ENCODE measurements at places on chromosomes 5 and 9. TPM values are rescaled to one million over a fixed set of nuclear protein-coding genes. Genes with fewer than 3 reads are reported as not detected.

The PCDHGA9 gene
- total RNA-seq, result 1.8 TPM

The BNC2 gene
- 16.8 TPM for total RNA-seq

The BHMT gene
- not detected for total RNA-seq

The OGN gene
- not detected for total RNA-seq

The NDUFS6 gene
- total RNA-seq, result 57.7 TPM

The MED22 gene
- 17.7 TPM for total RNA-seq

- DNase-seq, result no peak
Measured at GRCh38 chr9:121797081-121797480, 145.6 kb downstream of the DAB2IP start.

- no peak for DNase-seq
Measured at GRCh38 chr5:38557308-38557710, 863 bp upstream of the LIFR start.

DNA sequence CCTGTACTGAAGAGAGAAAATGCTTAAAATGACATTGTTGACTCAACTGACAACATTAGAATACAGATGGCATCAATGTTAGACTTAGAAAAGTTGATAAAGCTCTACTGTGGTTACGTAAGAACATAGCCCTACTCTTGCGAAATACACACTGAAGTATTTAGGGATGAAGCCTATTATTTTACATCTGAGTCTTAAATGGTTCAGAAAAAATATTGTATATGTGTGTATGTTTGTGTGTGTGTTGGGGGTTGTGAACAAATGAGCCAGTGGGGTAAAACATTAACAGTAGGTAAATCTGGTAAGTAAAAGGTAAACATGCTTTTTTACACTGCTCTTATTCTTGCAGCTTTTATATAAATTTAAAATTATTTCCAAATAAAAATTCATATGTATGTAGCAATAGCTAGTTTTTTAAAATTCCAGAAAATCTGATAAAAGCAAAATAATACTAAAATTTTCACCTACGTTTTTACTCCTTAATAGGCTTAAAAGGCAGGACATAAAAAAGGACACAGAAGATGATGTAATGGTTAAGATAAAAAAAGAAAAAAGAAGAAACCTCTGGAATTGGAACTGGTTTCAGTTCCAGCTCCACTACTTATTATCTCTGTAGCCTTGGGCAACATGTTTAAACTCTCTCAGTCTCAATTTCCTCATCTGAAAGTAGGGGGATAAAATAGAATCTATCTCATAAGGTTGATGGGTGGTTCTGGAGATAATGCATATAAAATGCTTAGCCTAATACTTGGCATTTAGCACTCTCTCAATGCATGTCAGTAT, 44.3 kb downstream of the GARNL3 start:
- DNase-seq, result no peak

DNA sequence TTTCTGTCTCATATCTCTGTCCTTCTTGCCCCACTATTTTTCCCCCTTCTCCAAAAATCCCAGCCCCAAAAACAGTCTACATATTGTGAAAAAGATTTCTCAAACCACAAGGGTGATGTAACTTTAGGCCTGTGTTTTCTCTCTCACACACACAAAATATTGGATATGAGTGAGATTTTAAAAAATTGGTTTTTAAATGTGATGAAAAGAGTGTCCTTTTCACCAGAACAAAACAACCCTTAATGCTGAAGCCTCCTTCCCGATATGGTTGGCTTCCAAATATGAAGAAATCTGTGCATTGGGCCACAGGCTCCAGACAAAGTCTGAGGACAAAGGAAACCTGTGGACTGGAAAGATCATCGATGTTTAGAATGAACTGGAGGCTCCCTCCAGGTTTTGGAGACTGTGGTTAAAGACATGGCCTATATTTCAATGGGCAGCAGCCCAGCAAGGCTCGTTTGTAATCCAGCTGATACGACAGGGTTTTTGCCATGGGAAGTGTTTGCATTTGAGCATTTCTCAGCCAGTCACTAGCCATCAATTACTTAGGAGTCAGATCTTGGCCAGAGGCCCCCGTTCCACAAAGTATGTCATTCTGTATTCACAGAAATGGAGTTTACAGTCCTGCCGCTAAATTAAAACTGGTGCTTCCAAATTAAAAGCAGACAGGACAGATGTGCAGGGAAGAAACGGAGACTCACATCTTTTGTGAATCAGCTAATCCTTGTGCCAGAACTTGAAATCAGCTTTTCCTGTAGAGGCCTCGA, 546.3 kb downstream of the EBF1 start:
- DNase-seq, result no peak

DNA sequence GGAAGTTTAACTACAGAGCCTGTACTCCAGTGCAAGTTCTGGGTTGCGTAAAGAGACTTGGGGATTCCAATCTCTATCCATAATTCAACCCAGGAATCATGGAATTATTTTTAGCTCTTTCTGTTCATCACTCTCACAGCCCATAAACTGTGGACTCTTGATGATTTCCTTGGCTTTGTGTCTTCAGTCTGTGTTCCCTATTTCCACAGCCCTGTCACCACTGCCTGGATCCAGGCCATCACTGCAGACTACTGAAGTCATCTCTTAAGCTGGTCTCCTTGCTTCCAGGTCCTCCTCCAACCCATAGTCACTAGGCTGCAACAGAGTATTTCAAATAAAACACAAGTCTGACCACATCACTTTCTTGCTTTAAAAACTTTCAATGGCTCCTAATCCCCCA, 211.7 kb downstream of the PLK2 start:
- no peak for DNase-seq

DNA sequence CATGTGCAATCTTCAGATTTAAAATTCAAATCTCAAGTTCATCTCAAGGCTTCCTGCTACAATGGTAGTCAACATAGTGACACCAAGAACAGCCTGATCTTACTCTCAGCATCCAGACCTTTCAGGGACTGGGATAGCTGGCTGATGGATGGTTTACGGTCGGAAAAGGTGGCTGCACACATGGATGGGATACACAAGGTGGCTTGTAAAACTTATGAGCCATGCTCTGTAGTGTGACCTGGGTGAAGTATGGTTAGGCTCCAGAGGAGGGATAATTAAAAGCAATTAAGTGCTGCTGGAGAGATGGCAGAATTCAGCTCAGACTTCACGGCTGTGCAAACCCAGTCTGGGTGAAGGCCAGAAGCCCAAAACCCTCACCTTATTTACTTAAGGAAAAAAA, 379.5 kb downstream of the NFIB start:
- no peak for DNase-seq

DNA sequence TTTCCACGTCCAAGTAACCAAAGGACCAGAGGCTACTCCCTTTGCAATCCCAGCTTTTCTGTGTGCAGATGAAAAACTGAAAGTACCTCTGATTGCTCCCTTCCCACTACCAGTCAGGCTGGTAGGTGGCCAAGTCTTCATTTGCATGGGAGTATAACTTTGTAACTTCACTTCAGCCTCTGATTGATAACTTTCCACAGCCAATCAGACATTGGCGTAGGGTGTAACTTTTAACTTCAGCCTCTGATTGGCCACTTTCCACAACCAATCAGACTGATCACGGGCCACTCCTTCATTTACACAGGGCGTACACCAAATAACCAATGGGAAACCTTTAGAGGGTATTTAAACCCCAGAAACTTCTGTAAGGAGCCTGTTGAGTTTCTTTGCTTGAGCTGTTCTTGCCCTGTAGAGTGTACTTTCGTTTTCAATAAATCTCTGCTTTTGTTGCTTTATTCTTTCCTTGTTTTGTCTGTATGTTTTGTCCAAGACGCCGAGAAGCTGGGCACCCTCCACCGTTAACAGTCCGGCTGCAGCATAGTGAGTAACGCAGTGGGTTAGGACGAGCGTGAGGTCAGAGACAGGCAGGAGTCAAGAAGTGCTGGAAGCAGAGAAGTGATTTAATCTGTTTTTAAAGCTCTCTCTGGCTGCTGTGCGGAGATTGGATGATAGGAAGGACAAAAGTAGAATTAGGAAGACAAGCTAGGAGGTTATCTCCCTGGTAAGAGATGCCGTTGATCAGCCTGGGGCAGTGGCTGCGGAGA, 3.5 kb upstream of the EXOSC2 start:
- peak; percentile 64 for DNase-seq

GRCh38 chr5:157265714-157266285, at the start of gene CYFIP2:
TSS of gene CYFIP2 (plus strand) at chr5:157266123. CDS start at chr5:157285362, 19,239 bp downstream.
- DNase-seq, result no peak

GRCh38 chr5:133613184-133613583, 843 bp upstream of the FSTL4 start:
- DNase-seq, result no peak

- no peak for DNase-seq
Measured at GRCh38 chr5:74192606-74193299, 447.8 kb downstream of the ENC1 start.

DNA sequence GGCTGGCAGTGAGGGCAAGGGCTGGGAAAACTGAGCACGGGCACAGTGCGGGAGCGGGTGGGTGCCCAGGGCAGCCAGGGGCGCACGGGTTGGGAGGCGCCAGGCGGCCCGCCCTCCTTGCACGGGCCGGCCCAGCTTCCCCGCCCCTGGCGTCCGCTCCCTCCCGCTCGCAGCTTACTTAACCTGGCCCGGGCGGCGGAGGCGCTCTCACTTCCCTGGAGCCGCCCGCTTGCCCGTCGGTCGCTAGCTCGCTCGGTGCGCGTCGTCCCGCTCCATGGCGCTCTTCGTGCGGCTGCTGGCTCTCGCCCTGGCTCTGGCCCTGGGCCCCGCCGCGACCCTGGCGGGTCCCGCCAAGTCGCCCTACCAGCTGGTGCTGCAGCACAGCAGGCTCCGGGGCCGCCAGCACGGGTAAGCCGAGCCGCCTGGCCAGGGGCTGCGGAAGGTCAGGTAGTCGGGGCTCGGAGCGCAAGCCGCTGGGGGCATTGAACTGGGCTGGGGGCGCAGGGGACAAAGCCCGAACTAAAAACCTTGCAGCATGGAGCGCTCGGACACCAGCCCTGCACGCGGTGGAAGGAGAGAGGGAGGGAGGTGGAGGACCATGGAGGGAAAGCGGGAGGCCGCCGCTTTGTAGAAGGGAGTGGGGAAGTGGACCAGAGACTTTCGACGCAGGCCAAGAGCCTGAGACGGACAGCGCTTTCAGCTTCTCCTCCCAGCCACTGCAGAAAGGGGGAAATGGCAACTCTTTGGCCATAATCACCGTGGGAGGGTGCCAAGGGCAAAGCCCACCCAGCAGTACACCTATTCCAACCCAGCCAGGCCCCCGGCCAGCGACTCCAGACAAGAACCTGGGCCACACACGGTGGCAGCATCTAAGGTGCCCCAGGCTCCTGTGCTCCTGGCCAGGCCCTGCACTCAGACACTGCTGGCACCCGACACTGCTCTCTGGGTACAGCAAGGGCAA, at the start of gene TGFBI:
Gene TGFBI (plus strand): TSS at position 207 of the 961 bp plus-strand sequence. CDS start 68 bp downstream, at position 275.
- DNase-seq, result no peak

GRCh38 chr5:150138551-150139265, 16.9 kb downstream of the PDGFRB start:
- DNase-seq, result no peak

GRCh38 chr9:90948156-90948555, 146.5 kb downstream of the SYK start:
- DNase-seq, result no peak

DNA sequence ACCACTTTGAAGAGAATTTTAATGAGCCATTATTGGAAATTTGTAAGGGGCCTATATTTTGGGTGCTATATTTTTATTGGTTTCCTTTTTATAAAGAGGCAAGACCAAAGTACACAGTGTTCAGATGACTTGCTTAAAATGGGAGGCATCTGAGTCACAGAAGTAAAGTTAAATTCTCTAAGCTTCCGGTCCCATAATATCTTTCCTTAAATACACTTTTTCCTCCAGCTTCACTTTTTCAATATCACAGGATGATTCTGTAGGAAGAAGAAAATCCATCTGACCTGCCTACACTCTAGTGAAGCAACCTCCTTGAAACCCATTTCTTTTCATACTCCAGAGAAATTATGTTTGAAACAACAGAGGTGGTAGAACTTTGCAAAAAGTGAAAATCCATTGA, 274.0 kb downstream of the PIK3R1 start:
- DNase-seq, result no peak

- DNase-seq, result no peak
Measured at GRCh38 chr5:175542232-175542965, 64.0 kb downstream of the SFXN1 start.

DNA sequence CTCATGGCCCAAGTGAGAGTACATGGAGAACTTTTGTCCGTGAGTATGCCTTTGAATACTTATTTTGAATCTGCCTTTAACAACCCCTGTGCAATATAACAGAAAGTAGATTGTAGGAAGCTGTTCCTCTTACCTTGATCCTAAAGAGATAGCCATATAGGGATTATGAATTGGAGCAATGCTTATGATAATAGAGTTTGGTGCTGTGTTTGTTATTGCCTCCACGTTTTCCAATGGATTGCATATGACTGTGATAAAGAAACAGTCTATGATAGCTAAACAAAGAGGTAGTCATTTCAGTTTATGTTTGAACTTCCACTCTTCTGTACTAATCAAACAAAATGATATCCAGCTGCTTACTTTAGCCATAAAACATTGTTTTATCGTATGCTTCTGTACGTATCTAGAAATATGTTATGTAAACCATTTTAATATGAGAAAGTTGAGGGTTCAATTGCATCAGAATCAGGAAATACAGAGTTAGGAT, 199.6 kb upstream of the RGMB start:
- no peak for DNase-seq

GRCh38 chr9:114023961-114024360, 54.1 kb downstream of the AMBP start:
- no peak for DNase-seq

GRCh38 chr5:62727861-62728260, 149.2 kb downstream of the LRRC70 start:
- no peak for DNase-seq

GRCh38 chr5:116382032-116382873, 192.4 kb downstream of the SEMA6A start:
- no peak for DNase-seq

DNA sequence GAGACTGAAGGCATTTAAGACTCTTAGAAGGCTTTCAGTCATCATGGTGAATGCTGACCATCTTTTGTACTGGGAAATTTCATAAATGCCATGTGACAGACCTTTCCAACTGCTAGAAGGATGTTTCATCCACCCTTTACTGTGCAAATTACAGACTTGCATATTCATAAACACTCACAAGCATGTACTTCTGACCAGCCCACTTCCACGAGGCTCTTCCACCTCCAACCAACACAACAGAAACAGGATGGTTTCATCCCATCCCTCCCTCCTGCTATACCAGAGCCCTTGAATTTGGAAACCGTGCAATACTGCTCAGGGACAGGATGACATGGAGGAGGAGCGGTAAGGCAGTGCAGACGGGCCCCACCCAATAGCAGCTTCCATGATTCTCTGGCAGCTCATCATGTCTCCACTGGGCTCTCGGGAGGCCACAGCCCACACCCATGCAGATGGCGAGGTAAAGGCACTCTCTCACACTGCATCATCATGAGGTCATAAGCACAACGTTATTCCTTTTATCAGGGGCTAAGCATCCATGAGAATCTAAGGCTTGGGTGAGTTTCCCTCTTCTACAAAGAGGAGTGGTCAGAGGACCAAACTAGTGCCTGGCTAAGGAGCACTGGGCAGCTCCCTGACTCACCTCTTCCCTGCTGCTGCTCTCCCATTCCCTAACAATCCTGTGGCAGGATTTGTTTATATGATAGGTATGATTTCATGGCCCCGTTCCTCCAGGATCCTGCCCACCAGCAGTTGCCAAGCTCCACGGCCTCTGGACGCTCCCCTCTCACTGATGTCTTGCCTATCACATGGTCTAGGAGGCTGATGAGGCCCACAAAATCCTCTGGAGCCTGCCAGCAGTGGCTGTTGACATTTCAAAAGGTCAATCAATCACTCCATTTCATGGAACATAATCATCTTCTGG, 94.4 kb upstream of the FSTL4 start:
- no peak for DNase-seq

All from pulmonary artery endothelial cell (primary cell).